ENCODE measurements at places on chromosomes 12 and 14.

DNA sequence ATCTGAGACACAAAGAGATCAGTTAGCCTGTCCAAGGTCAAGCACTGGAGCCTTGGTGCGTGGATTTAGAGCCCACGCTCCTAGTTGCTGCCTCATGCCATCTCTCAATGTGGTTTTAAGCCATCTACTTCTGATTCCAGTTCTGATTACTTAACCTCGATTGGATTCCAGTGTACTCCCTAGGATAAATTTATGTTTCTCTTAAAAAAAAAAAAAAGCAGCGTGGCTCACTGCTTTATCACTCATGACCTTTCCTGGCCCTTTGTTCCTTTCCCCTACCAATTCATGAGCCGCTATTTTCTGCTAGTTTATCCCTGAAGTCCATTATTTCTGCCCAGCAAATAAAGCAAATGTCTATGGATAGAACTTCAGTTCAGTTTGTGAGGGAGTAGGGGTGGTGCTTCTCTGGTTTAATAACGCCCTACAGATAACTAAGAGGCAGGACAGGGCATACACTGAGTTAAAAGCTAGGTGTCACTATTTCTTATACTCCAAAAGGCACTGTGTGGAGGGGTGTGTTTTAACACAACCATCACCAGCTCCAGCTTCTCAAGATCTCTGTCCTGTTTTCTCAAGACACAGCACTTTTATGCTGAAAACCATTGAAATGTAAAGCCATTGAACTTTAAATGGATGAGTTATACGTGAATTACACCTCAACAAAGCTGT lies 9.8 kb upstream of the PARP11 start:
- DNase-seq = peak; percentile 22

- DNase-seq = peak; percentile 18
These were observed 130.2 kb downstream of the GCH1 start for GRCh38 chr14:54772451-54772881.

GRCh38 chr14:23145794-23146350 lies 26.8 kb upstream of the CEBPE start:
- DNase-seq = no peak

DNA sequence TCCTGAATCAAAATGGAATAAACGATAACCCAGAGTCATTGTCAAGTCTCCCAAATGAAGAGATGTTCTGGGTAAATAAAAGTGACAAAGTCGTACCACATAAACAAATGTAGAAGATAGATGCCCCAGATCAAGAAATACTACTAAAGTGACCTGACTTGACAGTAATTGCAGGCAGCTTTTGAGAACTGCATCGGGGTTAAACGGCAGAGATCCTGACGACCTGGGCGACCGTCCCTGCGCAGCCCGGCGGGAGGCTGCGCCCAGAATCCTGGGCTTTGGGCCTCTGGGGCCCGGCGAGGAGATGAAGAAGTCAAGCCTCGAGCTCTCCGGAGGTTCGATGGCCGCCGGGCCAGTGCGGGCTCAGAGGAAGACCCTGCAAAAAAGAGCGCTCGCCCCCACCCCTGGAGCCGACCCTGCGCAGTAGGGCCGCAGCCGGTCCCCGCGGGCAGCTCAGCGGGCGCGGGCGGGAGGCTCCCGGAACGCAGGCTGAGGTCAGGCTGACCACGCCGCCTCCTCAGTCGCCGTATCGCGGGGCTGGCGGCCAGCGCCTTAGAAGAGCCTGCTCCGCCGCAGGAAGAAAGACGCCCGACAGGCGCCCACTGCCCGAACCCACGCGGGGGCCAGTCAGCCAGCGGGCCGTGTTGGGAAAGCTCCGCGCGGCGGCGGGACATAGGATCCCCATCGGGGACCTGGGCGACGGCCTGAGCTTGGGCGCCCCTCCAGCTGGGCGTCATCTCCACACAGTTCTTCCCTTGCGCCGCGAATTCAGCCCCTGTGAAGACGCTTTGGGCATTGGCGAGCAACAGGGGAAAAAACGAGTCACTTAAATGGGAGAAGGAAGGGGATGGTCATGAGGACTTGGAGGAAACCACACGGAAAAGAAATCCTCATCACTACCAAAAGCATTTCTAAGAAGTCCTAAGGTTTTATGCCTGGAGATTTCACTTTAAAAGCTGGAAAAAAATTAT lies 16.0 kb downstream of the NKX2-1 start:
- no peak for DNase-seq

DNA sequence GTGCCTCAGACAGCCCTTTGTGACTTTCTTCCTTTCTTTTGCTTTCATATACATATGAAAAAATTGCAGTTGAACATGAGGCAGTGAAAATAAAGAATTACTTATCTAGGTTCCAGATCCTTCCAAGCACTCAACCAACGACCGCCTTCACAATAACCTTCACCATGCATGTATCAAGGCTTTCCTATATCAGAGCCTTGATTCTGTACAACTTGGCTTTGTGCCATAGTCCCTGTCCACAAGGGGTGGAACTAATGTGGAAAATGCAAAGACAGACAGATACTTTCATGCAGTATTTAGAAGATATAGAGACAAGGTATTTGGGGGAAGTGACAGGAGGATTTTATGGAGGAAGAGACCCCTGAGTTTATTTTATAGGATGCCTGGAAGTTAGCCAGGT lies 48.6 kb upstream of the PLEKHA5 start:
- no peak for DNase-seq

DNA sequence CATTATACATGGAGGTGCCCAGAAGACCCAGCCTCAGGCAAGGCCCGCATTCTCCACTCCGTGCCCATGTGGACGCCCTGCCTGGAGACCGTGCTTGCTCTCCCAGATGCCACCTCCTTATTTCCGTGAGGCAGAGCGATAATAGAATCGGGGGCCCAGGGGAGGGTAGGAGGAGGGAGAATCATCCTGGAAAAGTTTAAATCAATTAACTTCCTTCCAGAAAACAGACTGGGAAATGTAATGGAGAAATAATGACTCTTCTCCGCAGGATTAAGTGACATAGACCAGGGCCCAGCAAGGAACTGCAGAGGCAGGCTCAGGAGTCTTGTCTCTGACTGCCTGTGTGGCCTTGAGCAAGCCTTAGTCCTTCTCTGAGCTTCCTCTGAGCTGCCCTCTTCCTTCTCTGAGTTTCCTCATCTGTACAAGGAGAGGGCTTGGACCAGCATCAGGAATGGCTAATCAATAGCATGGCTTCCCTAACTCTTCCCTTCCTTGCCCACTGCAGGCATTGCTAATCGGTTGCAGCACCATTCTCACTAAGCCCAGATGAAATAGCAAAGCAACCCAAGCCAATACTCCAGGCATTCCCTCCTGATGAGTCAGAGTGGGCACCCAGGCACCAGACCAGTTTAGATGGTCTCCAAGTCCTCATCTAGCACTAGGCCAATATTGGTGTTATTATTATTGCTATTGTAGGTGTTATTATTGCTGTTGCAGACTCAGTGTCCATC lies 11.3 kb upstream of the FAM222A start:
- DNase-seq = no peak

DNA sequence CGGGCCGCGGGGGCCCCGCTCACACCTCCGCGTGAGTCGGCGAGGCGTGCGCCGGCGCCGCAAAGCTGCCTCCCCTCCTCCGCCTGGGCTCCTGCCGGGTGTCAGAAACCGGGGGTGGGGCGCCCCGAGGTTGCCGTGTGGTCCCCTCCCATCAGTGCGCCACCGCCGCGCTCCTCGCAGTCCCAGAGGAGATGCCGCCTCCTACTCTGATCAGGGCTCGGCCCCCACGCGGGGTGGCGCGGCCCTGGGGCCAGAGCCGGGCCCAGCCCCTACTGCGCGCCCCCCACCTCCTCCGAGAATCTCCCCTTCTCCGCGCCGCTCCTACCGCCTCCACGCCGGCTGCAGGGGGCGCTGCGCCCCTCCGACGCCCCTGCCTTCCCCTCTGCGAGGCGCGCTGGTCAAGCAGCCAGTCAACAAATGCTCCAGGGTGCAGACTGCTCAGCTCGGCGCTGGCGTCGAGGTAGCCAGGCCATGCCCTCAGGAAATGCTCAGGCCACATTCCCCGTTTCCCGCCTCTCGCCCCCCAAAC lies 467 bp upstream of the JAG2 start:
- DNase-seq = peak; percentile 67

DNA sequence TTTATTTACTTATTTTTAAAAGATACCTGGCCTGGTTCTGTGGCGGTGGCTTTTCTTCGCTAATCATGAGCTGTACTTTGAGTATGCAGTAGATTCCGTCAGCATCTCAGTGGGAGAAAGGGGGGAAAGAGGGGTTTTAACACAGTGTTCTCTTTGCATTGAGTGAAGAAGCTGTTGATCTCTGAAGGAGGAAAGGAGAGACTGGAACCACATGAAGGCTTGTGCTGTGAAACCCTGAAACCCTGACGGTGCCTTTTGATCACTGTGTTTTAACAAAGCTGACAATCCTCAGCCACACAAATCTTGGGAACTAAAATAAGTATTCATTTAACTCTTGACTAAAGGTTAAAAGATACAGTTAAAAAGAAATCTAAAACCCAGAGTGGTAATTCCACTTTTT lies 250.1 kb downstream of the FBXL14 start:
- no peak for DNase-seq

- DNase-seq = no peak
These were observed 195.7 kb downstream of the FBXL14 start for GRCh38 chr12:1398673-1399072.

- no peak for DNase-seq
These were observed 205.3 kb upstream of the PRICKLE1 start for GRCh38 chr12:42794806-42795205.

DNA sequence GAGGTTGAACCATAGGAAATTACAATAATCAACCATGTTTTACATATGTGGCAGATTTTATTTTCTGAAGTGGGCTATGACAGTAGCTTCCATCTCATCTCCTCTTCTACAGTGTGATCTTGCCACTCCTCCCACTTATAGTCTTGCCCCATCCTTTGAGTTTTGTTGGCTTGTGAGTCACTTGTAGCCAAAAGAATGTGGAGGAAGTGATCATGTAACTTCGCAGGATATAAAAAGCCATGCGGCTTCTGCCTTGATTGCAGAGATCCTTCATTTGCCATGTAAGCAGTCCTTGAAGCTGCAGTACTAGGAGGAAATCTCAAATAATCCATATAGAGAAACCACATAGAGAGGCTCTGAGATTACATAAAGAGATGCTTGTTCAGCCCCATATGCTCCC lies 13.7 kb upstream of the ZNF84 start:
- no peak for DNase-seq

DNA sequence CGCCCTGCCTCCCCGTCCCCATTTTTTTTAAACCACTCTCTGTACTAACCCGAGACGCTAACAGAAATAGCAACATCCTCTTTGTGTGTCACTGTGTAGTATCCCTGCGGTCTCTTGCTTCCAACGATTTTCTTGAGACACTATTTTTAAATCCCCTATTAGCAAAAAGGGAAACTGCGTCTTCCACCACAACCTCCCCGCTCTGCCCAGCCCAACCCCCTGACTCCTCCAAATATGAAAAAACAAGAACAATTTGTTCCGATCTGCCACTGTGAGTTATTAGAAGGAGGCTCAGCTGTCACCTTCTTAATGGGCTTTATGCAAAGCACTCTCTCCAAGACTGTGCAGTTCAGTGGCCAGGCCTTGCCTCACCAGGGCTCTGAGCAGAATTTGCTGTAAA lies 76.3 kb downstream of the MAP1LC3B2 start:
- DNase-seq = no peak

GRCh38 chr14:103521951-103522563 lies 573 bp downstream of the CKB start:
- no peak for DNase-seq

- no peak for DNase-seq
These were observed 36.1 kb upstream of the ANKRD9 start for GRCh38 chr14:102545461-102546265.

DNA sequence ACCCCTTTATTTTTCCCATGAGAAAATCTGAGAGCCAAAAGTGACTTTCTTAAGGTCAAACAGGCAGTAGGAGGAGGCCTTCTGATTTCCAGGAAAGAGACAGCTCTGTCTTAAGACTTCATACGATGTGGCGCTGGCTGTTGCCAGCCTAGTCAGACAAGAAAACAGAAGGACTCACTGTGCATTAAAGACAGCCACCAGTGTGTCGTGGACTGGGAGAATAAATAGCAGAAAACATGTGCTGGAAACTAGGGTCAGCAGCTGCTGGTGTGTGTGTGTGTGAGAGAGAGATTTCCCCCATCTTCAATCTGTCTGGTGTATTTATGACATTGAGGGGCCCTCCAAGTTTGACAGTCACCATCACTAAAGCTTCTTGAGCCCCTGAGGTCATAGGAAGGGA lies 708.6 kb upstream of the TMEM132C start:
- no peak for DNase-seq

GRCh38 chr14:52043690-52044089 lies 25.2 kb downstream of the NID2 start:
- peak; percentile 73 for DNase-seq

- no peak for DNase-seq
These were observed 532.5 kb downstream of the VRK1 start for GRCh38 chr14:97329701-97330100.

DNA sequence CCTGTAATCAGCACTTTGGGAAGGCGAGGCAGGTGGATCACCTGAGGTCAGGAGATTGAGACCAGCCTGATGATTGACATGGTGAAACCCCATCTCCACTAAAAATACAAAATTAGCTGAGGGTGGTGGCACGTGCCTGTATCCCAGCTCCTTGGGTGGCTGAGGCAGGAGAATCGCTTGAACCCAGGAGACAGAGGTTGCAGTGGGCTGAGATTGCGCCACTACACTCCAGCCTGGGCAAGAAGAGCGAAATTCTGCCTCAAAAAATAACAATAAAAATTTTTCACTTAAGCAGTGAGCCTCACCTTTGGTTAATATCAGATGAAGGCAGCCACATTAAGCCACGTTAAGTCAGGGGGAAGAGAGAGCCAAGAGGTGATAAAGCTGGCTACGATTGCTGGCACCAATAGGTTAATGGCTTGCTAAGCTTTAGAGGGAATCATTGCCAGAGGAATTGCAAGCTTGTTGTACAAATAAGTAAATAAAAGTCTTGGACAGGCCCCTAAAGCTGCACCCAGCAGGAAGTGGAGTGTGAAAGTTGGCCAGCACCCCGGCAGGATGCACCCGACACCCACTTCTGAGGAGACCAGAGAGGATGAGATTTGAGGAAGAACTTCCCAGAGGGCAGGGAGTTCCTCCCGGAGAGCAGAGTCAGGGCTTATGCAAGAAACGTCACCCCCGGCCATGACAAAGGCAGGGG lies 41.3 kb upstream of the TESC start:
- peak; percentile 95 for DNase-seq

DNA sequence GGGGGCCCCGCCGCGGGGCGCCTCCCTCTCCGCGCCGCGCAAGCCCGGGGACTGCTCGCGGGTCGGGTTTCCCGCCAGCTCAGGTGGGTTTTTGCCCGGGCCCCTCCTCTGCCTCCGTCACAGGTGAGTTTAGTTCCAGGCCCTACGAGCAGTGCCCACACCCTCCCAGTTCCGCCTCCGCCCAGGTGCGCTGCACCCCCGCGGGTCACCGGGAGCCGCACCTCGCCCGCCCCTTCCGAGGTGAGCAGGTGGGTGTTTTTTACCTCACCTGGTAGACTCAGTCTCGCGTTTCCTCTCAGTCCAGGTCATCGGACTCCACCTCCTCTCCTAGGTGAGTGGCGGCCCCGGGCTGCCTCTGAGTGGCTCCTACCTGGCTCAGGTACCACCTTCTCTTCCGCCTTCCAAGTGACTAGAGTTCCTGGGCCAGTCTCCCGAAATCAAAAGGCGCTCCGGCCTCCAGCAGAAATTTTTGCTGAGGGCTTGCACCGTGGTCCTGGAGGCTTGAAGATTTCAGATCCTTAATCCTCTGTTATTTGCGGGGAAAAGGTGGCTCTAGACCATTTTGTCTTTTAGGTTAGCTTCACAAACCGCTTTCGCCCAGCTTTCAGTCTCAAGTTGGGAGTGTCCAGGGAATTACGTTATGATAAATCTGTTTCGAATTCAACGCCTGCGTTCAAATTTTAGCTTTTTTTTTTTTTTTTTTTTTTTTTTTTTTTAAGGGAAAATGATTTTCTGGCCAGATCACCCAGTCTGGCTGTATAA lies at the start of gene TMEM30B:
TSS of gene TMEM30B (minus strand) at position 153 of the 762 bp plus-strand sequence. CDS start 191 bp downstream, outside the sequence.
- DNase-seq = no peak
